HT1080 (cell line): ENCODE measurements at places on chromosomes 7 and 10. TPM values are rescaled to one million over a fixed set of nuclear protein-coding genes. Genes with fewer than 3 reads are reported as not detected.
A peak's percentile ranks its signal among the peaks of the same experiment; 100 is the strongest.

Gene ASZ1
- total RNA-seq: not detected in 2 replicates

Gene FAM25A
- total RNA-seq: not detected in 2 replicates

Gene FAM221A
- not detected in 2 replicates for total RNA-seq

Gene GJD4
- not detected in 2 replicates for total RNA-seq

Gene LOXL4
- total RNA-seq: not detected in 2 replicates

Gene CYP2C19
- not detected in 2 replicates for total RNA-seq

Gene SLC13A1
- total RNA-seq: not detected in 2 replicates

Gene SYT15
- 0.07 and 0.08 TPM in 2 replicates for total RNA-seq

Gene ITGA8
- not detected in 2 replicates for total RNA-seq

Gene RBM20
- total RNA-seq: 0.27 and 0.40 TPM in 2 replicates

DNA sequence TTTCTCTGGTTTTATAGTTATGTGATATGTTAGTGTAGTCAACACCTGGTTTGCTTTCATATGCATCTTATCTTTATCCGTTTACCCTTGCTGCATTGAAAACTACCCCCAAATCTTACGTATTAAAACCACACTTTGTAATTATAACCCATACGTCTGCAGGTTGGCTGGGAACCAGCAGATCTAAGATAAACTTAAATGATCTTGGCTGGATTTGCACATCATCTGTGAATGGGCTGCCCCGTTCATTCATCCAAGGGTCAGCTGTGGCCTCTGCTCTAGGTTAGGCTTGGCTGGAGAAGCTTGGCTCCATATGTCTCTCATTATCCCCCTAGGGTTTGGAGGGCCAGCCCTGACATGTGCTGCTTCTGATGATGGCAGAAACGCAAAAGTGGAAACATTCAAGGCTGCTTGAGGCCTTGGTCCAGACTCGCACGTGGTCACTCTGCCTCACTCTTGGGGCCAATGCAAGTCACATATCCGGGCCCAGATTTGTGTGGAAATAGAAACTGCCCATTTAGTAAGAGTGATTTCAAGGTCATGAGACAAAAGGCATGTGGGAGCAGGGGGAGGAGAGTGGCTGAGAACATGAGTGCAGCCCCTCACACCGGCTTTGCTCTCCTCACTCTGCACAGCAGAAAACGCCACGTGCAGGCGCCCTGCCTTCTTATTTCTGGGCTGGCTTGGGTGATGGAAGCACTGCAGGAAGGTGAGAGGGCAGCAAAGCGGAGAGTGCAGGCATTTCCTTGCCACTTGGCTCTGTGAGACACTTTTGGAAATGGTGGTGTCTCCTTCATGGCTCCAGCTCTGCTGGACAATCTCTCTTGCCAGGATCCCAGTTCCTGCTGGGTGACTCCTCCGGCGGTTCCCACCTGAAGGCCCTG, 553.8 kb downstream of the GLRX3 start:
- no peak for DNase-seq

GRCh38 chr10:43286076-43286805, 19.4 kb upstream of the RASGEF1A start:
- DNase-seq: no peak

- DNase-seq: no peak
Observed at GRCh38 chr7:64946772-64947171, 43.7 kb downstream of the ZNF273 start.

- peak; percentile 52 for DNase-seq
Observed at GRCh38 chr7:82810558-82811259, 352.0 kb downstream of the PCLO start.

DNA sequence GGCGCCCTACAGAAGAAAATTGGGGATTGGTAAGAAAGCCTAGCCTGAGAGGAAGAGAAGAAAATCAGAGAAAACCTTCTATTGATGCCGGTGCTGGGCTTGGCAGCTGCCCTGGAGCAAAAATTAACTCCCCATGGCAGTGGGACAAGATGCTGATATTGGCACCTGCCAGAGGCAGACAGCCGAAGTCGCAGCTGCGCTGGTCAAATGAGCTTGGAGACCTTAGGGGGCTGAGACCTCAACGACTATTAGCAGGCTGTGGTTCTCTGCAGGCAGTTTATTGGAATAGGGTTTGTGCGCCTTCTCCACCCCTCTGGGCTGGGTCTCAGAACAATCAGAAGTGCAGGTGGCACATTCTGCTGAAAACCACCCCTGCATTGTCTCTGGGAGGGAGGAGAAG, 213.7 kb downstream of the GFRA1 start:
- DNase-seq: no peak

DNA sequence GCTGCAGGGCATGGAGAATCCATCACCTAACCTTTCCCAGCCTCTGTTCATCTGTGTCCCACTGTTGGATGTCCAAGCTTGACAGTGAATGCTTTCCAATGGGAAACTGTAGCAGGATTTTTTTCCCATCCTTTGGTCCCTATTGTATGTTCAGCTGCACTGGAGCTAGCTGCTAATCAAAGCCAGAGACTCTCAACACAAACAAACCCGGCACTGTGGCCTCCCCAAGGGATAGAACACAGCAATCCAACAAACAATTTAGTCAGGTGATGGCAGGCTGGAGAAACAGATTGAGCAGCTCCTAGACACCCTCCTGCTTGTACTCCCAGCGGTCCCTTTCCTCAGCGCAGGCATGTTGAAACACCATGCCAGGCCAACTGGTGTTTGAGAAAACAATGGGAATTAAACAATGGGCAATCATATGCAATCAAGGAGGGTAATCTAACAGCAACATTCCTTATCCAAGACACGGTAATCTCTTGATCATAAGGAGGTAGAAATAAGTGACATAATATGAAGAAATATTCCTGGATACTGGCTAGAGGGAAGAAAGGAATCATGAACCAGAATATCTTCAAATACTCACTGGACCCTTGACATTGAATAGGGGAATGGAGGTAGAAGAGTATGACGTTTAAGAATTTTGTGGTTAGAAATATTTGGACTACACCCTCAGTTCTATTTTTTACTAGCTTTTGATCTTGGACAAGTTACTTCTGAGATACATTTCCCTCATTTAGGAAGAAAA, 15.0 kb downstream of the PTN start:
- DNase-seq: no peak

GRCh38 chr7:127933146-127933545, 98.1 kb downstream of the LRRC4 start:
- DNase-seq: no peak

GRCh38 chr7:112302566-112302965, 96.1 kb downstream of the ZNF277 start:
- peak; percentile 3 for DNase-seq

- DNase-seq: no peak
Observed at GRCh38 chr7:30450983-30451497, 27.5 kb downstream of the NOD1 start.

DNA sequence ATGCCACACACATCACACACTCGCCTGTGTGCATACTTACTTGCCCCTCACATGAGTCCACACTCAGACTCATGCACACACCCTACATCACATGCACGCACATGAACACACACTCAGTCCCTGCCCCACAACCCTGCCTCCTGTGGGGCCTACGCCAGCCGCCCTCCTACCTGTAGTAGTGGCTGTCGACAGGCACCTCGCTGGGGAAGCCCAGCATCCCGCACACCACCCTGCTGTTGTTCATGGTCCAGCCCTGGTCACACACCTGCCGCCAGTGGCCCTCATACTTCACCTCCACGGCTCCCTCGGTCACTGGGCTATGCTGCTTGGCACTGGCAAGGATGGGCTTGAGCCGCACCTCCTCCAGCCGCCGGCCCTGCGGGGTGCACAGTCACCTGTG, 7.2 kb downstream of the LOXL4 start:
- DNase-seq: no peak

DNA sequence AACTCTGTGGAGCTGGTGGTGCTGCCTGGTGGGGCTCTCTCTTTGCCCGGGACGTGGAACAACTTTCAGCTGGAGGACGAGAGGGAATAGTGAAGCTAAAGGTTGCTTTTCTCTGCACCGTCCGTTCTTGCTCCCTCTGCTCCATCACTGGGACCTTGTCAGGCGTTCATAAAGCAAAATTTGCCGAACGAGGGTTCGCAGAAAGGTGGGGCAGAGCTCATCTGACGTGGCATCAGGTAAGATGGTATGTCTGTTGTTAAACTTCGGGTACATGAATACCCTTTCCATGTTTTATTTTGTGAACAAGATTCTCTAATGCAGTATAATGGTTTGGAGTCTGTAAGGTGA, 416 bp downstream of the BBS9 start:
- DNase-seq: no peak

- no peak for DNase-seq
Observed at GRCh38 chr7:81659697-81660395, 110.0 kb downstream of the HGF start.

GRCh38 chr10:103197174-103197573, 4.1 kb upstream of the NT5C2 start:
- DNase-seq: peak; percentile 91

DNA sequence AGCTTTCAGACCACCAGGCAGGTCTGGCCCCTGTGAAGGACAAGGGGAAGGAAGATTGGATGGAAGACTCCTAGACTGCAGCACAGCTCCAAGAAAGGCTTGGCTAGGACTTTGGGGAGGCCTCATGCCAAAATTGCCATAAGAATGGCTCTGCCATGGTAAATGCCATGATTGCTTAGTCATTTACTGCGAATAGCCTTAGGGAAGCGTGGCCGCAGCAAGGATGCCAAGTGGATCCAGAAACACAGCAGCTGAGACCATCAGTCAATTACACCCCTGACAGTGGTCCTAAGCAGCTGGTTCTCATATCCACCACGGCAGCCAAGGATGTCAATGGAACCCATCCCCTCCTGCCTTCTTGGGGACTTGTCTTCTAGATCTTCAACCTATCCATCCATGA, 88.2 kb upstream of the AUTS2 start:
- DNase-seq: no peak

DNA sequence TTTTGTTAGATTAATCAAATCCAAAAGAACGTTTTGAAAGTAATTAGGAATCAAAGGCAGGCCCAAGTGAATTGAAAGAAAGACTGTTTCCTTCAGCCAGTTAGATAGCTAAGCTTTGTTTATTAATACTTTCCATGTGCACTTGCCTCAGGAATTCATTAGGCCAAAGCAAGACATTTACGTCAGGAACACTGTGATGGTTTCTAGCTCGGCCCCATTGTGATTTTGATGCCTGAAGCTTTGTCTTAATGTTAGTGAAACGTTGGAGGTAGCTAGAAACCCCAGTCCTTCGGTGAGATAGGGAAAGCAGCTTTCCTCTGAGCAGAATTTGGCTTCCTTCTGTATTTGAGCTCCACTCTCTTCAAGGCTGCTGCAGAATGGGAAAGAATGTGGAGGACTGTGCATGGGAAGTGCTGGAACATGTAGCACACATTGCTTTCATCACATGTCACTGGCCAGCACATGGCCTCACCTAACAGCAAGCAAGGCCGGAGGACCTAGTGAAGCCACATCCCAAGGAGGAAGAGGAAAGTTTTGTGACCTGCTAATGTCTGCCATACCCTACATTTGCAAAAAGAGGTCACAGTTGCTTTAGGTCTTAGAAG, 64.1 kb downstream of the PCGF5 start:
- no peak for DNase-seq

DNA sequence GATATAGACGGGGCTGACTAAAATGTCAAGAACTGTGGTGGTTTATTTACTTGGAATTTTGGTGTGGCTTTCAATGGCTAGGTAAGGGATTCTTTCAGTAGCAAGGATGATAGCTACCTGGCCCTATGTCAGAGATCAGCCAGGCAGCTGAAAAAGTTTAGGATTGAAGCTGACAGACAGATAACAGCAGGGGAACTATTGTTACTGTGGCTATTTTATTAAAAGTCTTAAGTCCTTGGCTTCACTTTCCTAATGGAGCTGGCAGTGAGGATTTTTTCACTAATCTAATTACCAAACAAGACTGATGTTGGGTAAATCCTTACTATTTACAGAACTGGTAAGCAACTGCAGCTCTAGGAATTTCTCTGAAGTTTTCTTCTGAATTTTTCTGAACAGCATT, 72.4 kb upstream of the ANLN start:
- no peak for DNase-seq

DNA sequence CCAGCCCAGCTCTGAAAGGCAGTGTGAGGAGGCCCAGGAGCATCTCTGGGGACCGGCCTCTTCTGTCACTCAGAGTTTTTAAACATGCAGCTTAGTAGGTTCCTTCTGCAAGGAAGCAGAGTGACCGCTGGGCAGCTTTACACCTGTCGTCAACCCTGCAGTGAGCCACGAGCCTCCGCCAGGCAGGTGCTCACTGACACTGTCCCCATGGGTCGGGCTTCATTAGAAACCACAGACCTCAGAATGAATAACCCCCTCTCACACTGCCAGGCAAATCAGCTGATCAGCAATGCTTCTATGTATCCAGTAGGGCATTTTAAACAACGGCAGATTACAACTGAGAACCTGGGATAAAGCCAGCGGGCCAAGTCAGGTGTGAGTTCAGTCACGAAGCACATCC, 106.1 kb downstream of the MAD1L1 start:
- no peak for DNase-seq

DNA sequence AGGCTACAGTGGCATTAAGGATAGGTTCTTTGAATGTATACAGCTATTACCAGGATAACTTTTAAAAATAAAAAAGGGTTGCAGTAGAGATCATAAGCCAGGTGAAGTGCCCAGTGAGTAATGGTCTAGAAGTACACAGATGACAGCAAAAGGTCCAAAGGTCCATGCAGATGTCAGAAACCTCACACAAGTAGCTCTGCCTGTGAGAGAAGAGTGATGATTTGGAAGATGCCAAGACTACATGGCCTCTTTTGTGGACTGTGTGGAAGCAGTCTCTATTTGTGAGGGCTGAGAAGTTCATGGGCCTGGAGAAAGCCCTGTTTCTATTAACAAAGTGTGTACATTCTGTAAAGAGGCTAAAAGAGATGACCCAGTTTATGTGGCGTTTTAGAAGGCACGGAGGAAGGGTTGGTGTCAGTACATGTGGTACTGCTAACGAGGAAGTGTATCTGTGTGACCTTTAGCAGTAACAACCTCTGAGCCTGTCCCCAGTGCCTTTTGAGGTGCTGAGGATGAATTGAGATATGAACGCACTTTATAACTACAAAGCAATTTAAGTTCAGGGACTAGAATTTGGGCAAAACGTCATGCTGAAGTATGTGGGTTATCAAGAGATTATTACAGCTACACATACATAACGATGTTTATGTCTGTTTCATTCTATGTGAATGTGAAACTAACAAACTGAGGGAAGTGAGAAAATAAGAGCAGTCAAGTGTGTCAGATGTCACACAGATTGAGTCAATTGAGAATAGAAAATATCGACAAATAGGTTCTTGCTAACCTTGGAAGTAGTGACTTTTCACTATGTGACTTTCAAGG, 7.6 kb downstream of the CYCS start:
- no peak for DNase-seq

DNA sequence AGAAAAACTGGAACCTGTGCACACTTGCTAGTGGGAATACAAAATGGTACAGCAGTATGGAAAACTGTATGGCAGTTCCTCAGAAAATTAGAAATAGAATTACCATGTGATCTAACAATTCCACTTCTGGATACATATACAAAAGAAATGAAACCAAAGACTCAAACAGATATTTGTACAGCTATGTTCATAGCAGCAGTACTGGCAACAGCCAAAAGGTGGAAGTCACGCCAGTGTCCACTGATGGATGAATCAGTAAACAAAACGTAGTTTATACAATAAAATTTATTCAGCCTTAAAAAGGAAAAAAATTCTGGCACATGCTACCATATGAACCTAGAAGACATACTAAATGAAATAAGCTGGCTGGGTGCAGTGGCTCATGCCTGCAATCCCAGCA, 23.0 kb downstream of the IDE start:
- no peak for DNase-seq

GRCh38 chr7:147547252-147547897, 1043.2 kb upstream of the C7orf33 start:
- DNase-seq: peak; percentile 57
